Adrenal gland (tissue), 19 donors: ENCODE measurements at places on chromosomes 1 and 21. TPM values are rescaled to one million over a fixed set of nuclear protein-coding genes. Genes with fewer than 3 reads are reported as not detected.
A peak's percentile ranks its signal among the peaks of the same experiment; 100 is the strongest.

- DNase-seq = no peak
- no peaks in the 10 kb centered on the region for H3K4me1 ChIP-seq
- no peak overlapping the region for H3K4me3 ChIP-seq
- no peaks in the 10 kb centered on the region for H3K27me3 ChIP-seq
- H3K27ac ChIP-seq = no peak overlapping the region
These were observed 1284.7 kb downstream of the BRINP3 start for GRCh38 chr1:189192741-189193520.

GRCh38 chr1:162108426-162108825 is 38.9 kb downstream of the NOS1AP start:
- H3K27me3 ChIP-seq = no peaks in the 10 kb centered on the region
- H3K4me3 ChIP-seq = no peak overlapping the region
- H3K4me1 ChIP-seq = no peaks in the 10 kb centered on the region
- no peak overlapping the region for H3K27ac ChIP-seq
- DNase-seq = no peak
- no peaks in the 10 kb centered on the region for H3K36me3 ChIP-seq

DNA sequence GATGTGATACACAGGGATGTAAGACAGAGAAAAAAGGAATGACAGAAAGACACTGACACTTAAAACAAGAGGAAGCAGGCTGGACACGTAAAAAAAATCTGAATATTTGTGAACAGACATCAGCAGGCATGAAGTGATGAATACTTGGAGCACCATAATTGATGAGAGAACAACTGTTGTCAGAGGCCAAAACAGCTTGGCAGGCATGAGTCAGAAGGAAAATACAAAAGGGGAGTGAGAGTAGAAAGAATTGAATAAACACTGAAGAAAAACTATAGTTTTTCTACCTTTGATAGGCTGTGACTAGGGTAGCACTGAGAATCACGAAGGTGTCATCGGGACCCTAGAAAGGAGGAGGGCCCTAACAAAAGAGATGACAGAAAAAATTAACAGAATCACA is 21.6 kb upstream of the GUCA2A start:
- peaks cover 11% of the 10 kb centered on the region for H3K36me3 ChIP-seq
- no peak for DNase-seq
- H3K4me3 ChIP-seq = no peak overlapping the region

DNA sequence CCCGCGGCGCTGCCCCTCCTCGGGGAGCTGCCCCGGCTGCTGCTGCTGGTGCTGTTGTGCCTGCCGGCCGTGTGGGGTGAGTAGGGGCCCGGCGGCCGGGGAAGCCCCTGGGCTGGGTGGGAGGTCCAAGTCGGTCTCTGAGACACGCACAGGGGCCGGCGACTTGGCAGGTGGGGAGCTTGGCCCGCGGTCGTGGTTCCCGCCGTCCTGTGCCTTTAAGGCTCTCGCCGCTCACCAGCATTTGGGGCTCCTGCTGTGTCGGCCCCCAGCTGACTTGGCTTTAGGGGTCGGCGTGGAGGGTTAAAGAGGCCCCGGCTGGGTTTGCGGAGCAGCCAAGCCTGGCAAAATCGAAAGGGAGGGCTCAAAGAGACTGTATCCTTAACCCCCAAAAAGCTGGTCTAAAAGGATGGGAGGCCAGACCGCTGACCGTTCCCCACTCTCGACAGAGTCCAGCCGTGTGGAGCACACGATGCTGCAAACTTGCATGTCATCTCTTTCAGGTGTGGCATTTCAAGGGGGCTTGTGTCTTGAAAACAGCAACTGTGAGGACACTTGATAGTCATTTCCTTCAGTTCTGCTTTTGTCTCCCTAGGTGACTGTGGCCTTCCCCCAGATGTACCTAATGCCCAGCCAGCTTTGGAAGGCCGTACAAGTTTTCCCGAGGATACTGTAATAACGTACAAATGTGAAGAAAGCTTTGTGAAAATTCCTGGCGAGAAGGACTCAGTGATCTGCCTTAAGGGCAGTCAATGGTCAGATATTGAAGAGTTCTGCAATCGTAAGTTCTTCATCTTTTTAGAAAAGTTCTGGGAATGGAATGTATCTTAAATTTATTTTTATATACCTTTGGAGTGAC is 540 bp downstream of the CD55 start:
- no peaks in the 10 kb centered on the region for H3K36me3 ChIP-seq
- no peaks in the 10 kb centered on the region for H3K27me3 ChIP-seq
- peaks cover 45% of the 10 kb centered on the region for H3K4me1 ChIP-seq
- no peak for DNase-seq
- peak overlapping the region; percentile 48 for H3K4me3 ChIP-seq

GRCh38 chr1:224565186-224565585 is 50.9 kb upstream of the CNIH3 start:
- no peak overlapping the region for H3K4me3 ChIP-seq
- H3K27ac ChIP-seq = no peak overlapping the region
- peak; percentile 65 for DNase-seq
- no peaks in the 10 kb centered on the region for H3K4me1 ChIP-seq
- H3K36me3 ChIP-seq = no peaks in the 10 kb centered on the region

GRCh38 chr1:29805122-29805895 is 569.0 kb downstream of the PTPRU start:
- no peaks in the 10 kb centered on the region for H3K4me1 ChIP-seq
- no peak overlapping the region for H3K27ac ChIP-seq
- no peak overlapping the region for H3K4me3 ChIP-seq
- DNase-seq = no peak
- no peaks in the 10 kb centered on the region for H3K27me3 ChIP-seq

- H3K4me1 ChIP-seq = no peaks in the 10 kb centered on the region
- no peak overlapping the region for H3K4me3 ChIP-seq
- no peak for DNase-seq
- H3K36me3 ChIP-seq = no peaks in the 10 kb centered on the region
These were observed 3.7 kb upstream of the PADI4 start for GRCh38 chr1:17304151-17304825.

DNA sequence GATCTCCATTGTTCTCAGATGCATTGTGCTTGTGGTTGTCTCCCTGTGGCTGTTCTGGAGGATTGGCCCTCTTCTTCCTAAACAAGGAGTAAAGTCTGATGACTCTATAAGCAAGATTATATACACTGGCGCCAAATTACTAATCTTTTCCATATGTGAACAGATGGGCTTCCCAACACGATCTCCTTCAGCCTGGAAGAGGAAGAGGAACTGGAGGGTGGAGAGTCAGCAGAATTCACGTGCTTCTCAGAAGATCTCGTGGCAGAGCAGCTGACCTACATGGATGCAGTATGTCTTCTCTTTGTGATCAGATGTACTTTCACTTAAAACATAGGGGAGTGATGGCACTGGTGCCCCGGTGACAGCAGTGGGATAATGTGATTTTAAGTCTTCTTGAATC is 78.7 kb downstream of the RGL1 start:
- H3K27ac ChIP-seq = no peak overlapping the region
- DNase-seq = peak; percentile 48
- H3K27me3 ChIP-seq = no peaks in the 10 kb centered on the region
- H3K4me1 ChIP-seq = peaks cover 54% of the 10 kb centered on the region
- H3K4me3 ChIP-seq = no peak overlapping the region
- H3K36me3 ChIP-seq = no peaks in the 10 kb centered on the region

GRCh38 chr1:187928288-187928687 is 1099.5 kb downstream of the PLA2G4A start:
- H3K4me1 ChIP-seq = no peaks in the 10 kb centered on the region
- no peaks in the 10 kb centered on the region for H3K36me3 ChIP-seq
- H3K27ac ChIP-seq = no peak overlapping the region

GRCh38 chr1:211822677-211823407 is 7.7 kb downstream of the LPGAT1 start:
- no peaks in the 10 kb centered on the region for H3K27me3 ChIP-seq
- peaks cover 33% of the 10 kb centered on the region for H3K4me1 ChIP-seq
- H3K4me3 ChIP-seq = no peak overlapping the region
- no peak for DNase-seq
- no peak overlapping the region for H3K27ac ChIP-seq
- H3K36me3 ChIP-seq = peaks cover 5% of the 10 kb centered on the region

DNA sequence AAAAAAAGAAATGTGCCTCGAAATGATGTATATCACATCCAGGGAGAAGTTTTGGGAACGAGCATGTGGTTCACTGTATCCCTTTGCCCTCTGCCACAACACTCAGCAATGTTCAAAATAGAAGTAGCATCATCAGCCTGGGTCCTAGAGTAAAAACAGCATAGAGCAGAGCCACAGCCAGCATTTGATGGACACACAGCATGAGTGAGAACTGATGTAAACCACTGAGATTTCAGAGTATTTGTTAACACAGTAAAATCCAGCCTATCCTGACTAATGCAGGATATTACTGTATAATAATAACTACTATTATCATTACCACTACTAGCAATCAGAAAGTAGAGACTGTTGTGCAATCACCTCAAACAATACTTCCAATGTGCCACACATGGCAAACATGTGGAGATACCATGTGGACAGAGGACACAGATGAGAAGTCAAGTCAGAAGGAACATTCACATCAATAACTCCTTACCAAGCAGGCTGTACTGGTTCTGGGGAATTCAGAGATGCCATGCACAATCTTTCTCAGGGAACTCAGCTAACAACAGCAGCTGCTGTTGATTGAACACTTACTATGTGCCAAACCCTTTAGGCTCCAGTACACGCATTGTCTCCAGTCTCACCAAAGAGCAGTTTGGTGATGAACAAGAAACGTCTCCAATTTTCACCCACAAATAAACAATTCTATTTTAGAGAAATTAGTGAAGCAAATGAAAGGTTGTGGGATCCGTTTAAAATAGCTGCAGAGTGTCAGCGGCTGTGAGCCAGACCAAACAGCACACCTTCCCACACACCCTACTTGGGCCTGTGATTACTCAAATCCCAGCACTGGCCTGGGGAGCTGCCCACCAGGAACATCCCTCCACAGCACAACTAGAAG is 16.6 kb upstream of the GFI1 start:
- H3K27ac ChIP-seq = no peak overlapping the region
- no peaks in the 10 kb centered on the region for H3K36me3 ChIP-seq
- H3K27me3 ChIP-seq = no peaks in the 10 kb centered on the region
- no peaks in the 10 kb centered on the region for H3K4me1 ChIP-seq

- no peaks in the 10 kb centered on the region for H3K36me3 ChIP-seq
- no peak overlapping the region for H3K27ac ChIP-seq
- H3K4me3 ChIP-seq = no peak overlapping the region
- H3K4me1 ChIP-seq = no peaks in the 10 kb centered on the region
These were observed 61.4 kb upstream of the FAM3B start for GRCh38 chr21:41255190-41255589.

GRCh38 chr1:207830788-207831187 is 78.9 kb downstream of the CD46 start:
- H3K27me3 ChIP-seq = no peaks in the 10 kb centered on the region
- no peak overlapping the region for H3K4me3 ChIP-seq
- peaks cover 44% of the 10 kb centered on the region for H3K4me1 ChIP-seq
- DNase-seq = peak; percentile 85

DNA sequence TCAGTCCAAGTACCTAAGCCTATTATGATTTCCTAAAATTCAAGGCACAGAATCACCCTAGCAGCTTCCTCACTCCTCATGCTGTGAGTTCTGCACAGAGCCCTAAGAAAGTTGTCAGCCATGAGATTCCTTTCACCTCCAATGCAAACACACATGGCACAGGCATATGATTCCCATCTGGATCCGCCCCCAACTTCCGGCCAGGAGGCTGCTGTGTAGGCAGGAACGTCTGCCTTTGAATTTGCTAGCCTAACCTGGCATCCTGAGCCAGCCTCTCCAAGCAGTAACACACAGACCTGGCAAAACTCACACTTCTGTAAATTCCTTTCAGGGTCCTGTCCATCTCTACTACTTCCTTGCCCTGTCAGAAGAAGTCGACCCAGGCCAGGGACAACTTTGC is 521.1 kb upstream of the BEND5 start:
- DNase-seq = no peak
- no peaks in the 10 kb centered on the region for H3K27me3 ChIP-seq
- H3K4me1 ChIP-seq = peaks cover 5% of the 10 kb centered on the region

DNA sequence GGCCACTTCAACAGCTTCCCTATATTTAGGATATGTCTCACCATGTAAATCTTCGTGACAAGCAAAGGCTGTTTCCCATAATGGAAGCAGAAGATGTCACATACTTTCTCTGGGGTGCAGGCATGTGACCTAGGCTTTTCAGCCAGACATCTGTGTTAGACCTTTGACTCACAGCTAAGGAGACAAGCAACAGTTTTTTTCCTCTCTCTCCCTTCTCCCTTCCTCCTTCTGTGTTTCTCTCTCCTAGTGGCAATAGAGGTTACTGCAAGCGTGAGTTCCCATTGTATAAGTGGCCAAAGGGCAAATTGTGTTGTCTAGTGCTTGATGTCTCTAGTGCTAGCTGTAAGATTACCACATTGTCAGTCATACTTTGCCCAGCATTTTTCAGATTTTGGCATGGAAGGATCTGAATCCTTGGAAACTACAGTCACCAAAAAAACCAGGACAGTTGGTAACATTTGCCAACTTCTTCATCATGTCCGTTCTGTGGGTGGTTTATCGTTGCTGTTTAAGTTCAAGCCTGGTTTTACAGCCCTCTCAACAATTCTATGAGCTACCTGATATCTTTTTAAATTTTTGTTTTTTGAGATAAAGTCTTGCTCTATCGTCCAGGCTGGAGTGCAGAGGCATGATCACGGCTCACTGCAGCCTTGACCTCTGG is 44.4 kb upstream of the RABGAP1L start:
- no peaks in the 10 kb centered on the region for H3K4me1 ChIP-seq
- H3K27ac ChIP-seq = no peak overlapping the region
- no peaks in the 10 kb centered on the region for H3K27me3 ChIP-seq
- no peaks in the 10 kb centered on the region for H3K36me3 ChIP-seq
- H3K4me3 ChIP-seq = no peak overlapping the region

GRCh38 chr1:239686386-239686785 is 300.0 kb downstream of the CHRM3 start:
- DNase-seq = no peak
- no peak overlapping the region for H3K4me3 ChIP-seq
- no peaks in the 10 kb centered on the region for H3K4me1 ChIP-seq
- H3K36me3 ChIP-seq = no peaks in the 10 kb centered on the region

GRCh38 chr1:11777658-11778322 is 15.8 kb downstream of the C1orf167 start:
- H3K27me3 ChIP-seq = no peaks in the 10 kb centered on the region
- H3K27ac ChIP-seq = no peak overlapping the region
- no peak for DNase-seq

DNA sequence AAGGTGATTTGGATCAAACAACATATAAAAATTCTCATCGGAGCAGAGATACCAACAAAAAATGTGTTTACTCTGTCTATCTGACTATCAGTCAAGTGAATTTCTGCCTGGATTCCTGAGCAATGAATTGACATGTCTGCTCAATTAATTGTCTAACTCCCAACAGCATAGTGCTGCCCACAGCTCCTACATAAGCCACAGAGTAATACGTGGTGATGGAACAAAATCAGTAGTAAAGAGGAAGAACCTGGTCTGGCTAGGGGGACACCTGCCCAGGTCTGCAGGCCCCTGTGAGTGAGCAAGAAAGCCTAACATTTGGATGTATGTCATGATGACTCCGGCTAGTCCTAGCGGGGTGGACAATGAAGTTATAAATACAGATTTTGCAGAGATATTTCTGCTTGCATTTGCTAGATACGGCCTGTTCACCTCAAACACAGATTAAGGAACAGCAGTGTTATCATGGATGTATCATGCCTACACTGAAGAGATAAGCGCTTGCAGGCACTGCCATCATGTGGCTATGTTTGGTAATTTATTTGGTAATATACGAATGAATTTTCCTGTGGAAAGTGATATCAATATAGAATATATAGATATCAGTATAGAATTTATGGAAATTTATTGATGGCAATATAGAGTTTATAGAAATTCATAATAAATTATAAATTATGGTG is 69.6 kb upstream of the LRRC8B start:
- no peaks in the 10 kb centered on the region for H3K27me3 ChIP-seq
- no peak overlapping the region for H3K27ac ChIP-seq
- peak; percentile 63 for DNase-seq
- no peaks in the 10 kb centered on the region for H3K36me3 ChIP-seq

RGS16 gene
- total RNA-seq = 3.2 TPM

UBR4 gene
- 122 TPM for total RNA-seq

ST6GALNAC3 gene
- total RNA-seq = 11.2 TPM

ICOSLG gene
- total RNA-seq = 0.11 TPM

OR6N1 gene
- not detected for total RNA-seq

RGL1 gene
- 76.9 TPM for total RNA-seq

SYT14 gene
- 8.1 TPM for total RNA-seq

OSCP1 gene
- 5.5 TPM for total RNA-seq
